ENCODE measurements at places on chromosomes 2 and 18.

- DNase-seq: peak; percentile 56
These were observed 1.2 kb downstream of the CFLAR start for GRCh38 chr2:201116959-201117734.

DNA sequence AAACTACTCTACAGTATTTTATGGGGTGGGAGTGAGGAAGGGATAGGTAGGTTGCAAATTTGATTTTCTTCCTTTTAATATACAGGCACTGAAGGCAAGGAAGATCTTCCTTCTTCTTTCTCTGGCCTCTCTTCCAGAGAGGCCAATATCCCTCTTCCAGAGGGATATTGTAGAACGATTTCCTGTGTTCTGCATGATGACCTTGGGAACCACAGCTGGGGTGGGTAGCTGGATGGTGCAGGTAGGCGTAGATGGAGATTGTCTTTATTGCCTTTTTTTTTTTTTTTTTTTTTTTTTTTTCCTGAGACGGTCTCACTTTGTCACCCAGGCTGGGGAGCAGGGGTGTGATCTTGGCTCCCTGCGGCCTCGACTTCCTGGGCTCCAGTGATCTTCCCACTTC lies 49.4 kb downstream of the GATA6 start:
- DNase-seq: no peak

GRCh38 chr2:3108105-3108504 lies 269.5 kb downstream of the EIPR1 start:
- DNase-seq: no peak

GRCh38 chr2:133956434-133956935 lies 297.4 kb upstream of the MGAT5 start:
- DNase-seq: no peak
